ENCODE measurements at places on chromosomes 2 and 18. TPM values are rescaled to one million over a fixed set of nuclear protein-coding genes. Genes with fewer than 3 reads are reported as not detected.

- no peak for DNase-seq
Observed at GRCh38 chr18:28837100-28837499, 660.2 kb upstream of the CDH2 start.

- no peak for DNase-seq
Observed at GRCh38 chr18:57059366-57059765, 87.5 kb upstream of the BOD1L2 start.

DNA sequence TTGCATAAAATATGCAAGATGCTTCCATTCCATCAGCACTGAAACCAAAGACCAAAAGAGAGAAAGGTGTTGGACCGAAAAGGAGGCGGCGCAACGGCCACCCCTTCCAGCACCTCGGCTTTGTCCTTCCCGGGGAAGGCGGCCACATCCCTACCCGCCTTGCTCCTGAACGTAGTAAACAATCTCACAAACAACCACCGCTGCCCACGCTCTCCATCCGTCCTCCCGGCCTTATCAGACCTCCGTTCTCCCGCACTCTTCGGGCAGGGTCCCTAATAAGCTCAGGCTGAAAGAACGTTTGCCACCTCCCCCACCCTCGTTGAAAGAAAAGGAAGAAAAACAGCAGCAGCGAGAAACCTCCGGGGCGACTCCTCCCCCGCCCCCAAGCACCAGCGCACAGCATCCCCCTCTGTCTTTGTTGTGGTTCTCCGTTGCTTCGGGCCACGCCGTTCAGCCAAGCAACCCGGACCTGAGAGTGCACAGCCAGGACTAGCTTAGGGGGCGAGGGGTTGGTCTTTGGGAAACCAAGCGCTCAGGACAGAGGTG lies 4.4 kb downstream of the EVX2 start:
- no peak for DNase-seq

- DNase-seq: no peak
Observed at GRCh38 chr2:62884514-62884913, 166.1 kb upstream of the OTX1 start.

DNA sequence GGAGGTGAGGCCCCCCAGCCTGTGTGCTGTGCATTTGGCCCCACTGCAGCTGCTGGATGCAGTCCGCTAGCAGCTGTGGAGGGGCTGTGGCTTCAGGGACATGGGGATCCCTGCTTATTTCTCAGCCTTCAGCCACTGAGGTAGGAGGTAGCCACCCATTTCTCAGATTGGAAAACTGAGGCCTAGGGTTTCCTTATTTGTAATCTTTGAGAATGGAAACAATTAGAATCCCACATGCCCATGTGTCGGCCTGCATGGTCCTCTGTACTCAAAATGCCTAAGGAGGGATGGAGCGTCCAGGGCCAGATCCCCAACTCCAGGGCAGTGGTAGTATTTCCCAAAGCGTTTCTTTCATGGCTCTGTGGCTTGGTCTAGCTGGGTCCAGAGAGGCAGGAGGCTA lies 42.1 kb downstream of the TOGARAM2 start:
- no peak for DNase-seq

DNA sequence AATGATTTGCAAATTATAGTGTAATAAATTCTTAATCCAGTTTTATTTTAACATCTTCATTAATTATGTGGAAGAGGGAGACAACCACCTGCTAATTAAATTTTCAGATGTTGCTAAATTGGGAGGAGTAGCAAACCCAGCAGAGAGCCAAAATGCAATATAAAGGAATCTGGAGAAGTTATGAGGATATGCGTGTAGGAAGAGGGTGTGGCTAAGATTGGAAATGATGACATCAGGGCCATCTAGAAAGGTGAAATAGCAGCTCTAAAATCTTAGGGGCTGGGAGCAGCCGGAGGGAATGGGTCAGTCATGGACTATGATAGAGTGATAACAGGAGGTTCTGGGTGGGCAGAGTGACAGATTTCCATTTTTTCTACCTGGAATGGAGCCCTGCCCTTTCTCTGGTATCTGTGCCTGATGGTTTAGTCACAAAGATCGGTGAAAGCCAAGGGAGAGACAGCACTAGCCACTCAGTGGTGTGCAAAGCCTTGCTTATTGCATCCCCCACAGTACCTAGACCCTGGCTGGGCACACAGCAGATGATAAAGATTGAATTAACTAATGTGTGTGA lies 379.2 kb upstream of the CELF4 start:
- no peak for DNase-seq

GRCh38 chr2:38390947-38391346 lies 13.9 kb upstream of the ATL2 start:
- DNase-seq: no peak

GRCh38 chr2:207983641-207984042 lies 41.7 kb downstream of the PLEKHM3 start:
- DNase-seq: no peak

DNA sequence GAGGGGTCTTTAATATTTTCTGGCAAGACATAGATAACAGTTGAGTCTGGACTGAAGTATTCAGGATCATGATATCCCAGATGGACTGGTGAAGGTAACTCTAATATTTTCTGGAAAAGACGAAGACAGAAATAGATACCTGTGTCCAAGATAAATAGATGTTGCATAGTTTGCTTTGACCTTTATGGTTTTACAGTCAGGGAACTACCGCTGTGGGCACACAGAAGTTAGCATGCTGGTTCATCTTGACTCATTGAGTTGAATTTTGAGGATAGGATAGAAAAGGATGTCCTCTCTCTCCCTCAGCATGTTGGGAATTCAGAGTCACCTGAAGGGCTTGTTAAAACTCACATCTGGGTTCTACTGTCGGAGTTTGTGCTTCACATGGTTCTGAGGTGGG lies 20.8 kb downstream of the KCNE4 start:
- no peak for DNase-seq

DNA sequence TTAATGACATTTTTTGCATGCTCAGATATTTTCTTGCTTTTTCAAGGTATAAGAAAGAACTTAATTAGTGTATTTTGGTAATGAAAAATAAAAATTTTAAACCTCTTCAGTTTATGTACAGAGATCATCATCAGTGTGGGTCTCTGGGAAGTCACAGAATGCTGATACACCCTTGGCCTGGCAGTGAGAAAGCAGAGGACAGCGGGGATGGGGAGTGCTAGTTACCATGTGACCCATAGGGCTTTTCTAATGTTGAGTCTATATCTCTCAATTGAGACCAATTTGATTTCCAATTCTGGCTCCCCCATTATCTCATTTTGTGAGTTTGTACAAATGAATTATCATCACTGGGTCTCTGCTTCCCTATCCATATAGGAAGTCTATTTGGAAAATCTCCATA lies 305.7 kb downstream of the CYRIA start:
- DNase-seq: no peak

GRCh38 chr2:126449677-126450076 lies 206.3 kb upstream of the GYPC start:
- DNase-seq: no peak

- no peak for DNase-seq
Observed at GRCh38 chr2:80377071-80377470, 72.5 kb upstream of the LRRTM1 start.

DNA sequence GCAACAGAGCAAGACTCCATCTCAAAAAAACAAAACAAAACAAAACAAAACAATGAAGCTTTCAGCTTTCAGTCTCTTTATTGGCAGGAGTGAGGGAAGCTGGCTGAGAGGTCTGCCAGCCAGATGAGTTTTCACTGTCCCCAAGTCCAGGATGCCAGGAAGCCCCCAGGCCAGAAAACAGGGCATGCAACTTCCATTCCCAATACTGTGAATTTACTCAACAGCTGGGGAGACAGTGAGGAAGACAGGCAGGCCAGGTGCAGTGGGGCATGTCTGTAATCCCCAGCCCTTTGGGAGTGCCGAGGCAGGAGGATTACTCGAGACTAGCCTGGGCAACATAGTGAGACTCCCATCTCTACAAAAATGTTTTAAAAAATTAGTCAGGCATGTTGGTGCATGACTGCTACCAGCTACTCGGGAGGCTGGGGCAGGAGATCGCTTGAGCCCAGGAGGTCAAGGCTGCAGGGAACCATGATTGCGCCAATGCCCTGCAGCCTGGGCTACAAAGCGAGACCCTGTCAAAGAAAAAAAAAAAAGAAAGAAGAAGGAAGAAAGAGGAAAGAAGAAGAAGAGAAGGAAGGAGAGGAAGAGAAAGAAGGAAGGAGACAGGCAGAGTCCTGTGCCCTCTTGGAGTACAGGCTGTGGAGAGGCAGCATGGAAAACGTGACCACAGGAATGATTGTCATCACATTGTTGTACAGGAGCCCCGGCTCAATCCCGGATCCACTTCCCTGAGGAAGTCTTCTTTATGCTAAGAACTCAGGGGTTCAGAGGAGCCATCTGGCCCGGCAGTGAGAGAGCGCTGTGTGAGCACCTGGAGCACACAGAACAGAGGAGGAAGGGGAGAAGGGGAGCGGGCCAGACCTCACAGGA lies 29.2 kb upstream of the POMC start:
- no peak for DNase-seq

DNA sequence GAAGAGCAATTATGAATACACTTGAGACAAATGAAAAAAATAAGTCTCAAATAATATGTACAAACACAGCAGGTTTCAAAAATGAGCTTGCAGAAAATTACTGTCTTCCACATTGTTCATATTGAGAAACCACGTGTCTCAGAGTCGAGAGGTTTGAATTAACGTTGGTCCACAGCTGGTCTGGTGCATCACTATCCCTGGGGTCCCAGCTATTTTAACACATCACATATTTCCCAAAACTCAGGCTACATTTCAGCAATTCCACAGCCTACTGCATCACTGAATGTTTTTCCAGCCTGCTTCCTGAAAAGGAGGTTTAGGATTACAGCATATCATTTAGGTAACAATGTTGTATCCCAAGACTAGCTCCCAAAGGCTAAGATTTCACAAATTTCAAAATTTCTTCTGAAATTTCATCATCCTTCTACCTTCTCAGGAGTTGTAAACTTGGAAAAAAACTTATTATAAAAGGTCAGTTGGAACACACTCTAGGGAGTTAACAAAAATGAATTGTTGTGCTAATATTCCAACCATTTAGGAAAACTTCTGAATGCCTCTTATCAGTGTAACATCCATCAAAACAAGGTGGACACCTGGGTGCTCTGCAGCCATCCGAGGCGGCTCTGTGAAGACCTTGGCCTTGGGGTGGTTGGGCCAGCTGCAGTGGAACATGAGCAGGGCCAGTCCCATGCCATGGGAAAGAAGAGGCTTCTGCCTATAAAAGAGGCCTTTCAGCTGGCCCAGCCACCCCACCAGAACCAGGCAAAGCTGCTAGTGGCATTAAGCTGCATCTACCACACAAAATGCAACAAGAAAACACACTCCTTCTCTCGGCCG lies 198.1 kb upstream of the RBBP8 start:
- DNase-seq: no peak

GRCh38 chr2:139790807-139791752 lies 1010.9 kb upstream of the NXPH2 start:
- DNase-seq: no peak

DNA sequence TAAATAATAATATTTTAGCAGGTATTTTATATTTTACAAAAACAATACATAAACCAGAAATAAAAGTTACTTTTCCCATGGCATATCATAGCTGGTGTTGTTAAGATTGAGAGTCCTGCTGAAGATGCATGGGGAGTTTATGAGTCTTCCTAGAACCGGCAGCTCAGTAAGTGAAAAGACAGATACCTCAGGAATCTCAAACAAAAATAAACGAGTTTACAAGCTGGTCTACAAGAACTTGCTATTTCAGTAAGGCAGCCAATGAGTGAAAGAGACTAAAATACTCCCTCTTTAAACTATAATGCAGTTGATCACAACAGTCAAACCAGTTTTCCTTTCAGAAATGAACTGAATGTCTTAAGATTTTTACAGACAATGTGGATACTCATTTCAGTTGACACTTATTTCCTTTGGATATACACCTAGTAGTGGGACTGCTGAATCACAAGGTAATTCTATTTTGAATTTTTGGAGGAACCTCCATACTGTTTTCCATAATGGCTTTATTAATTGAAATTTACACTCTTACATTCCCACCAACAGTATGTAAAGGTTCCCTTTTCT lies 8.9 kb downstream of the GAREM1 start:
- DNase-seq: no peak

DNA sequence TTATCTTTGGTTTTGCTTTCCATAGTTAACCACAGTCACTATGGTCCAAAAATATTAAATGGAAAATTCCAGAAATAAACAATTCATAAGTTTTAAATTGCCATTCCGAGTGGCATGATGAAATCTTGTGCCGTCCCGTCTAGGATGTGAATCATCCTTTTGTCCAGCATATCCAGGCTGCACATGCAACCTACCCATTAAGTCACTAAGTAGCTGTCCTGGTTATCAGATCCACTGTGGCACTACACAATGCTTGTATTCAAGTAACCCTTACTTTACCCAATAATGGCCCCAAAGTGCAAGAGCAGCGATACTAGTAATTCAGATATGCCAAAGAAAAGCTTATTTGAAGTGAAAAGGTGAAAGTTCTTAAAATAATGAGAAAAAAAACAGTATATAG lies 10.7 kb downstream of the USP34 start:
- no peak for DNase-seq

DNA sequence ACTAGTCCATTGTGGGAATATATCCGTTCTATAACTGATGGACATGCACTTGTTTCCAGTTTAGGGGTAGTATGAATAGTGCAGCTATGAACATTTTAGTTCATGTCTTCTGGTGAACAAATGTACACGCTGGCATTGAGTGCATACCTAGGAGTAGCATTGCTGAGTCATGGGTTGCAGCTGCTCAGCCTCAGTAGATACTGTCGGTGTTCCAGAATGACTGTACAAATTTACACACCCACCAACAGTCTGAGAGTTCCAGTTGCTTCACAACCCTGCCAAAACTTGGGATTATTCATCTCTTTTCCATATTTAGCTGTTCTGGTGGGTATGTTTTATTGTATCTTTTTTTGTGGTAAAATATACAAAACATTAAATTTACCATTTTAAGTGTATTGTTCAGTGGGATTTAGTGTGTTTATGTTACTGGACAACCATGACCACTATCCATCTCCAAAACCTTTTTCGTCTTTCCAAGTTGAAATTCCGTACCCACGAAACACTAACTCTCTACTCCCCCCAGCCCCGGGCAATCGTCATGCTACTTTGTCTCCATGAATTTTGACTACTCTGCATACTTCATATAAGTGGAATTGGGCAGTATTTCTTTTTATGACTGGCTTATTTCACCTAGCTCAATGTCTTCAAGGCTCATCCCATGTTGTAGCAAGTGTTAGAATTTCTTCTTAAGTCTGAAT lies 281.0 kb downstream of the PRKCE start:
- DNase-seq: no peak

DNA sequence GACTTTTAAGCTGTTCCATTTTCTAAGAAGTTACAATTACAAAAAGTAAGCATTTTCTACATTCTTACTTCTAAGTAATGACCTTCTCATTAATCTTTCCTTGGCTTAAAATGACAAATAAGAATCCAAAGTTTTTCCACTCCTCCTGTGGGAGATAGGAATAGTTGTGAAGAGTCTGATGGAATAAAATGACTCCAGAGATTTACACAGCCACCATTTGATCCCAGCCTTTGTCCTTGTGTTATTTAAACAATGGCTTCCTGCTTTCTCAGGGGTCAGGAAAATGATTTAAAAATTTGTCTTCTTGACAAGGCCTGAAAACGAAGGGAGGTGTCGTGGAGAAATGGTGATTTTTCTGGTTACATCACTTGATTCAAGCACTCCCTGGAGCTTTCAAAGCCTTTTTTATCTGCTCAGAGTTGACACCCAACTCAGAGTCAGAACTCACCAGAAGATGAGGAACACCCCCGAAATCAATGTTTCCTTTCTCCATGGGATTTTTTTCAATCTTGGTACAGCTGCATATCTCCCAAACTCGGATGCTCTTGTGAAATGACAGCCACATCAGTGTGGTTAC lies 106.5 kb downstream of the GALNT3 start:
- DNase-seq: no peak

ERICH2 gene
- not detected for total RNA-seq

ITGA6 gene
- total RNA-seq: 8.0 TPM

SDC1 gene
- 0.27 TPM for total RNA-seq

ZSWIM2 gene
- total RNA-seq: not detected
